ENCODE measurements at places on chromosomes 7 and 10.

GRCh38 chr10:100124097-100124496, 42.4 kb upstream of the CPN1 start:
- DNase-seq = no peak

GRCh38 chr7:106692450-106693051, 31.6 kb upstream of the CCDC71L start:
- no peak for DNase-seq

GRCh38 chr10:17779784-17780183, 27.8 kb downstream of the TMEM236 start:
- DNase-seq = no peak

DNA sequence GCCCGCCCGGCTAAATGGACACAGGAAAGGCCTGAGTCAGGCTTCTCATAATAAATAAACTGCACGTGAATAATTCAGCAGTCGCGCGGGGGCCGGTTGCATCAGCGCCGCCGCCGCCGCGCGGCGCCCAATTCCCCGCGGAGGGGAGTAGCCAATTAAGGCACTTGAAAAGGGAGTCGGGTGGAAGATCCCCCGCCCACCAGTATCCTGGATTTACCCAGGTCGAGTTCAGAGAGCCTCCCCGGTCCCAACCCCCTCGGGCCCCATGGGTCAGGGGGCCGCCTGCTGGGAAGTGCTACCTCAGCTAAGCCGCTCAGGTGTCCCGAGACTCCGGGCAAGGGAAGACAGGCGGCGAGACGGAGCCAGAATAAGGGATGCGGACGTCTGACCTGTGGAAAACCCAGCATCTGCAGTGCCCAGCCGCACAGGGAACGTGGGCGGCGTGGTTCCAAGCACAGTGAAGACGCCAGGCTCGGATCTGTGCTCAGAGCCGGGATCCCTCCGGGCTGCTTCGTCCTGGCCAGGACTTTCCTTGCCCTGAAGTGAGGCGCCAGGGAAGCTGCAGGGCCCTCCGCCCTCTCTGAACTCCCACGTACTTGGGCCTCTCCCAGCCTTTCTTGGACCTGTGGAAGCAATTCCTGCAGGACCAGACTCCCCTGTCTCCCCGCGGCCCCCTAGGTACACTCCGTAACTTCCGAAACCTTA, 7.3 kb upstream of the LBX1 start:
- no peak for DNase-seq

DNA sequence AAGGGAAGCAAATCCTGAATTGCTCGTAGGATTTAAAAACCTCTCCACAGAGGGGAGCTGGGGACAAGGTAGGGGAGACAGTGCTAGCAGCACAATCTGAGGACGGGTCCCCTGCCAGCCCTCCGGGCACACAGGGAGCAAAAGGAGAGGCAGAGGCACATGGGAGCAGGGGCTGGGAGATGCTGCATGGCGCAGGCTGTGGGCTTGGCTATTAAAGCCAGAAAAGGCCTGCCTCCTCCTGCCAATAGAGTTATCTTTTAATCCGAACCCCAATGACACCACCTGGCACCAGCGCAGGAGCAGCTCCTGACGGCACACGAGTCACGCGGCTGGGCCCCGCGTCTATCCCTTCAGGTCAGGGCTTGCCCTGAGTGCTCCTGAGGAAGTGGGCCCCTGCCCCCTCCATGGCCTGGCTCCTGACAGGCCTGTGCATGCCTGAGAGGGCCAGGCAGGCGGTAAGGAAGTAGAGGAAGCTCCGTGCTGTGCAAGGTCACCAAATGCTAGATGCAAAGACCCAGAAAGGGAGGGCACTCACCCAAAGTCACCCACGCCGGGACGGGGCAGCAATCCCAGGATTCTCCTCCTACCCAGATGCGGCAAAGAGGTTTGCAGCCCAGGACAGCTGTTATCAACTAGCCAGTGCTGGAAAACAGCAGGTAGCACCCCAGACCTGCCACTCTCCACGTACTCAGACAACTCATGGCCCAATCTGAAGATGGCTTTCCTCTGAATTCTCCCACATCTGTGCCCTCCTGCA, 28.1 kb downstream of the DLG5 start:
- no peak for DNase-seq

- DNase-seq = no peak
Measured at GRCh38 chr10:15043674-15044073, at the start of gene OLAH. TSS of gene OLAH (plus strand) at chr10:15043943. CDS start at chr10:15047289, 3,346 bp downstream.

DNA sequence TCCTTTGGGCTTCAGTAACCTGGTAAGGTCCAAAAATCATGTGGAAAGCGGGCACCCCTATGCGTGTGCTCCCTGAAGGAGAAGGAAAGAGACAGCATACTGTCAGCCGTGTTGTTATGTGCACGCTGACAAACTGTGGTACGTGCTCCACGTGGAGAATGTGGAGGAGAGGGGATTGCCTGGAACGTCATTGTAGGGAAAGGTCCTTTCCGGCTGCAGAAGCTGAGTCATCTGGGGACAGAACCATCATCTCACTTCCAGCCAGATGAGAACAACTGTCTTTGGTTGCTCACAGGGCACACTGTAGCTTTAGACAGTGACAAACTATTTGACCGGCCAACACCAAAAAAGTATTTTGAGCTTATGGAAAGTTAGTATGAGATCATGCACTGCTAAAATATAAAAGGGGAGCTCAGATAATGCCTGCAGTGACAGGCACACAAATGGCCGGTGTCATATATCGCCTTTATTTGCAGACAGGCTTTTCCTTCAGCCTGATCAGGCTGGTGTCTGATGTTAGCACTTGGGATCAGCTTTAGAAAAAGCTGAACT, 38.8 kb upstream of the GRB10 start:
- no peak for DNase-seq

DNA sequence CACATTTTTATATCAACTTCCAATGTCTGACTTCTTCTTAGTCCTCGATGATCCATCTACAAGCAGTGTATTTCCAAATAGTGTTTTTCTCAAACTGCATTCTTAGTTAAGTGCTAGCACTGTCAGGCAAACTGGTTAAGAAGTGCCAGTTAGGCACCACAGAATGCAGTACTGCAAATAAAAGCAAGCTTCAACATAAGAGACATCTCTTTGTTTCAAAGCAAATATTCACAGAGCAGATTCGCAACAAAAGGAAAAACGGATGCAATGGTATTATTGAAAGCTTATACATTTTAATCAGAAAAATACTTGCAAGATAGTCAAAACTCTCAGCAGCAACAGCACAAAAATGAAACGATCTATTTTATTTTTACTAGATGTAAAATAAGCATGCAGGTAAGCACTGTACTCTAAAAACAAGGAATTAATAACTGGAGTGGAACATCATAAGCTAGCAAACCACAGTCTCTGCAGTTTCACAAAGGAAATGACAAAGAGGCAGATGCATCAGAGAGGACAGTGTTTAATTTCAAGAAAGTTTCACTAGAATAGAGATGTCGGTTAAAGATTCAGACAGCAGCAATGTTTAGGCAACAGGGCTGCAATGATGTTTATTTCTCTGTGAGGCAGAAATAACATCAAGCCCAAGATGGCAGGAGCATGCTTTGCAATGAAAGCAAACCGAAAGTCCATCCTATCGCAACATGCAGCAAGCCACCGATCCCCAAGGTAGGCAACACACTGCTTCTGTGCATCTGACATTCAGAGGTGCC, 82.0 kb downstream of the FGFR2 start:
- DNase-seq = no peak

GRCh38 chr10:29317423-29318021, 28.7 kb downstream of the LYZL1 start:
- DNase-seq = no peak

- no peak for DNase-seq
Measured at GRCh38 chr7:1298931-1299885, 66.5 kb downstream of the UNCX start.

- no peak for DNase-seq
Measured at GRCh38 chr10:69358148-69358795, 58.4 kb downstream of the TACR2 start.

- DNase-seq = no peak
Measured at GRCh38 chr7:118061386-118061785, 122.6 kb upstream of the LSM8 start.

GRCh38 chr10:35781643-35782035, 139.5 kb upstream of the FZD8 start:
- no peak for DNase-seq
